ENCODE measurements at places on chromosomes 2 and 18.

GRCh38 chr2:218513676-218514075 is 54.5 kb downstream of the USP37 start:
- DNase-seq, result no peak

GRCh38 chr2:67701011-67701410 is 303.9 kb downstream of the ETAA1 start:
- no peak for DNase-seq

GRCh38 chr18:3466045-3466444 is 16.1 kb downstream of the TGIF1 start:
- DNase-seq, result no peak

DNA sequence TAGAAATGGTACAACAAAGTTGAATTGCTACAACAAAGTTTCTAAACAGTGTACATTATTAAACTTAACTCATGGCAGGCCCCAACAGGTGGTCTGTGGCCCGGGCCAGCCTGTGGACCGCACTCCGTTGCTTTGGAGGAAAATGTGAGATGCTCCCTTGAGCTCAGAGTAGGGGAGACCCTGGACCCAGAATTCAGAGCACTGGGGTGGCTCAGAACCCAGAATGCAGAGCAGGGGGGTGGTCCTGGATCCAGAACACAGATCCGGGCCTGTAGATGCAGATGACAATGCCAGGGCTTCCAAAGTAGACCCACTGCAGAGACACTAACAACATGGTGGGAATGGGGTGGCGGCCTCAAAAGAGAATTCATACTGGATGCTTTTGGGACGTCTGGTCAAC is 311.0 kb downstream of the NDUFA10 start:
- DNase-seq, result no peak

DNA sequence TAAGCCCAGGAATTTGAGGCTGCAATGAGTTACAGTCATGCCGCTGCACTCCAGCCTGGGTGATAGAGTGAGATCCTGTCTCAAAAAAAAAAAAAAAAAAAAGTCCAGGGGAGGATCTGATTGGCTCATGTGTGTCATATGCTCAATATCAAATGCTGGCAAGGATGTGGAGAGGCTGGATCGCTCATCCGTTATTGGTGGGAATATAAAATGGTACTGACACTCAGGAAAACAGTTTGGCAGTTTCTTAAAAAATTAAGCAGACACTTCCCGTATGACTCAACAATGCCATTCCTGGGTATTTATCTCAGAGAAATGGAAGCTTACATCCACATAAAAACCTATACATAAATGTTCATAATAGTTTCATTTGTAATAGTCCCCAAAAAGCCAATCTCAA is 68.9 kb downstream of the MEX3C start:
- DNase-seq, result no peak

GRCh38 chr2:238106339-238106697 is 6.2 kb downstream of the ESPNL start:
- no peak for DNase-seq

DNA sequence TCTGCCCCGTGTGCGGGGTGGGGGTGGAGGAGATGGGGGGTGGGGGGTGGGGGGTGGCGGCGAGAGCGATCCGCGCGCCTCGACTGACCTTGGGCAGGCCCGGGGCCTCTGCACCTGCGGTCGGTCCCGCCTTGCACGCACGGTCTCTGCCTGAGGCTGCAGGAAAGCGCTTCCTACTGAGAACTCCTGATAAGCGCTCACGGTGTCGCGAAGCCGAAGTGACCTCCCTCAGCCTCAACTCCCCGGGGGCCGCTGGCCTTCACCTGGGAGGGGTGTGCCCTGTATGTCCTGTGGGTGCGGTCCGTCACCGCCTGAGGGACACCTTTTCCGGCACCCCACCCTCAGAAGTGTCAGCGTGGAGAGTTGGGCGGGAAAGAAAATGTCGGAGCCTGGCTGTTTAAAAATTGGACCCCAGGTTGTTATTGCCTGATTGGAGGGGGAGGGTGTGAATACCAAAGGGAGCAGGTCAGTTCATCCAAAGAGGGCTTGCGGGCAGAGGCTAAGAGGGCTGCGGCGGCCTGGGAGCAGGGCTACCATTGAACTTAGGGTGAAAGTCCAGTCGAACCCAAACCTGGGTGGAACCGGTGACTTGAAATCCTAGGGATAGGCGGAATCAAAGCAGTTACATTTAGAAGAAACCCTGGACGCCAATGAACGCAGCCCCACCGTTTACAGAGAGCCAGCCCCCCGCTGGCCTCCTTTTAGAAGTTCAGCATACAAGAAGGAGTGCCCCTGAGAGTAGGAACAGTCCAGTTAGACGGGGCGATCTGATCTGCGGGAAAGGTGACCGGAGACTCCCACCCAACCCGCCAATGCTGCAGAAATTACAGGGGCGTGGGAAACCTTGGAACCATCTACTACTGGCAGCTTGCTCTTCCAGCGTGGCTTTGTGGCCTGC is 1.2 kb downstream of the MAL start:
- DNase-seq, result peak; percentile 24

DNA sequence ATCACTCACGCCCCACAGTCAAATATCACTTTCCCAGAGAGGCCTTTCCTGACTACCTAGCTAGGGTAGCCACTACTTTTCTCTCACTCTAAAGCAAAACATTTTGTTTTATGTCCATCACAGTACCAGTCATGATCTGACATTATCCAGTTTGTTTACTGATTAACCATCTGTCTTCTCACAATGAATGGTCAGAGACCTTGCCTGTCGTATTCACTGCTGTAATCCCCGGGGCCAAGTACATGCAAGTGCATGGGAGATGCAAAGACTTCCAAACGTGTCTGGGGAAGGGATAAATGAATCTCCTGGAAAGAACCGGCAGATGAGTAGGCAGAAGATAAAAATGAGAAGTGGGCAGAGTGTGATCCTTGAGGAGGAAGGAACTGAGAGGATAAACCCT is 39.7 kb downstream of the THUMPD2 start:
- DNase-seq, result no peak
